Smooth muscle cell of the pulmonary artery (primary cell): ENCODE measurements at places on chromosomes 7 and 10. TPM values are rescaled to one million over a fixed set of nuclear protein-coding genes. Genes with fewer than 3 reads are reported as not detected.

Gene TRIM4
- total RNA-seq: 24.9 and 25.7 TPM in 2 replicates

Gene PTTG1IP2
- total RNA-seq: not detected in 2 replicates

Gene VIPR2
- total RNA-seq: 0.07 TPM in 1 of 2 replicates, not detected in the other

Gene ACSM6
- not detected in 2 replicates for total RNA-seq
